ENCODE measurements at places on chromosomes 7 and 10. TPM values are rescaled to one million over a fixed set of nuclear protein-coding genes. Genes with fewer than 3 reads are reported as not detected.

DNA sequence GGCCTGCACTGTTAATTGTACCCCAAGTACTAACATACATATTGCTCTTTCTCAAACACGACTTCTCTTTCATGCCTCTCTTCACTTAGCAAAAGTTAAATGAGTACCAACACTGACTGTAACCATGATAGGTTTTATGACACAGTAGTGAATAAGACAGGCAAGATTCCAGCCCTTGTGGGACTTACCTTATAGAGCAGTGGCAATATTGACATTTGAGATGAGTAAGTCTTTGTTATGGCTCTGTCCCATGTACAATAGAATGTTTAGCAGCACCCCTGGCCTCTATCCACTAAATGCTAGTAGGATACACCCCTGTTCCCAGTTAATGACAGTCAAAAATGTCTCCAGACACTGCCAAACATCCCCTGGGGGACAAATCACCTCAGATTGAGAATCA, 11.9 kb upstream of the COL1A2 start:
- no peaks in the 10 kb centered on the region for H3K4me1 ChIP-seq
- H3K27ac ChIP-seq, result no peak overlapping the region
- no peak for DNase-seq
- no peak overlapping the region for H3K4me3 ChIP-seq
- peaks cover 4% of the 10 kb centered on the region for H3K27me3 ChIP-seq

- no peaks in the 10 kb centered on the region for H3K4me1 ChIP-seq
- no peak overlapping the region for H3K4me3 ChIP-seq
- H3K27ac ChIP-seq, result no peak overlapping the region
- H3K36me3 ChIP-seq, result peaks cover 3% of the 10 kb centered on the region
- DNase-seq, result no peak
- no peaks in the 10 kb centered on the region for H3K27me3 ChIP-seq
These were observed 201.3 kb downstream of the SLC25A13 start for GRCh38 chr7:96120445-96121225.

GRCh38 chr7:101633511-101633910, 4.4 kb upstream of the MYL10 start:
- H3K4me3 ChIP-seq, result no peak overlapping the region
- no peak for DNase-seq
- no peaks in the 10 kb centered on the region for H3K36me3 ChIP-seq
- H3K27me3 ChIP-seq, result no peaks in the 10 kb centered on the region
- no peak overlapping the region for H3K27ac ChIP-seq

The SSC4D gene
- total RNA-seq, result 0.47 TPM

- DNase-seq, result no peak
- no peaks in the 10 kb centered on the region for H3K27me3 ChIP-seq
- H3K4me1 ChIP-seq, result no peaks in the 10 kb centered on the region
- H3K4me3 ChIP-seq, result no peak overlapping the region
- no peak overlapping the region for H3K27ac ChIP-seq
These were observed 875.5 kb upstream of the SORCS1 start for GRCh38 chr10:108039821-108040584.

The ITGB8 gene
- total RNA-seq, result not detected

GRCh38 chr10:15155978-15156656, 12.4 kb downstream of the NMT2 start:
- H3K4me1 ChIP-seq, result peaks cover 2% of the 10 kb centered on the region
- H3K27me3 ChIP-seq, result no peaks in the 10 kb centered on the region
- no peak for DNase-seq
- peaks cover 28% of the 10 kb centered on the region for H3K36me3 ChIP-seq
- no peak overlapping the region for H3K27ac ChIP-seq
- no peak overlapping the region for H3K4me3 ChIP-seq

The SORCS1 gene
- not detected for total RNA-seq

Measured in activated CD8-positive, alpha-beta T cell treated with anti-CD3 and anti-CD28 coated beads, Interleukin-2, amount 10 ng/mL, durations not matched to agents 7 days and 5 days (primary cell).